Fibroblast of skin of abdomen (primary cell): ENCODE measurements at places on chromosomes 2 and 18.
A peak's percentile ranks its signal among the peaks of the same experiment; 100 is the strongest.

DNA sequence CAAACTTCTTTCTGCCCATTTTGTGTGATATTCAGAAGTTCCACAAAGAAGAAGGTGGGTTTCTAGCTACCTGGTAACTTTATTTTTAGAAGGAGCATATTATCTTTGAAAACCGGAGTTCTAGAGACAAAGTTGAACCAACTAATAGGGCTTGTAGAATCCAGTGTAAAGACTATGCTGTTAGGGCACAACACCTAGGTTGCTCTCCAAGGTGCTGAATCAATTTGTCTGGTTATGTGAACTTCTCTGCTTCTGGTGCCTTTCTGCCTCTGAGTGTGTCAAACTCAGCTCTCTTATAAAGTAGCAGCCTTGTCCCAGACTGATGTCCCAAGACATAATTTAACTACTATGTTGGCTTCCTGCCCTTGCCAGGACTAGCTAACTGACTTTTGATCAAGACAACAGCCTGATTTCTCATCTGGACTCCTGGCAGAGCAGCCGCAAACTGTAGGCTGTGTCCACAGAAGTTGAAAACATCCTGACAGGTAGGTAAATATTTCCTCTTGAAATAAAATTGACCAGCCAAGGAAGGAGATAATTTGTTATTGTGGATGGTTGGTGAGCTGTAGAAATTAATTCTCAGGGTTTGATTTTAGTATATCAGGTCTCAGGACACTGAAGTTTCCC is 119.4 kb downstream of the CYRIA start:
- peak; percentile 42 for DNase-seq

- DNase-seq: peak; percentile 99
Measured at GRCh38 chr2:120546048-120546864, 189.4 kb upstream of the GLI2 start.

DNA sequence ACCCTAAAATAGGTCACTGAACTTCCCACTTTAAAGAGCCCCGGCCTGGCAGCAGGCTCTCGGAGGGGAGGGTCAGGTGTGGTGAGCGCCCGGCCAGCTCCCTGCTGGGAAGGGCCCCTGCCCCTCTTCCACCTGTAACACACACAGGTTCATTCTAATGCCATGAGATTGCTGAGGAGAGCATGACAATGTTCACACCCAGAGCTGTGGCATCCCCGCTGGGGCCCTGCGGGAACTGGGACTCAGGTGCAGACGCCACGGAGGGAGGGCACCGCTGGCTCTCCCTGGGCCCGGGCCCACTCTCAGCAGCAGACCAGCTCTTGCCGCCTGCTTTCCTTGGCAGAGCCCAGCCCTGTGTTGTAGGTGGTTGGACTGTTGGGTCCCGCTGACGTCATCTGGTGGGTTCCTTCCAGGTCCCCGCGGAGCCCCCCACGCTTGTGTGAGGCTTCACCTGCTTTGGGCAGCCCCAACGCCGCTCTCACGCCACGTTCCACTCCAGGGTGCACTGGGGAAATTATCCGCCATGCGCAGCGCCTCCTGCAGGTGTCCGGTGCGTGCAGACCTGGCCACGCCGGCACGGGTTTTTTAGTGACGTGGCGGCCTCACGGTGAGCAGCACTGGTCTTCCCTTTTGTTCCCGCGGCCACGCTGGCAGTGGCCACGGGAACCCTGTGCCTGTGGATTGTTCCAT is 50.4 kb upstream of the KCNG2 start:
- DNase-seq: no peak

GRCh38 chr2:107542314-107542740 is 284.4 kb upstream of the RGPD4 start:
- peak; percentile 28 for DNase-seq

DNA sequence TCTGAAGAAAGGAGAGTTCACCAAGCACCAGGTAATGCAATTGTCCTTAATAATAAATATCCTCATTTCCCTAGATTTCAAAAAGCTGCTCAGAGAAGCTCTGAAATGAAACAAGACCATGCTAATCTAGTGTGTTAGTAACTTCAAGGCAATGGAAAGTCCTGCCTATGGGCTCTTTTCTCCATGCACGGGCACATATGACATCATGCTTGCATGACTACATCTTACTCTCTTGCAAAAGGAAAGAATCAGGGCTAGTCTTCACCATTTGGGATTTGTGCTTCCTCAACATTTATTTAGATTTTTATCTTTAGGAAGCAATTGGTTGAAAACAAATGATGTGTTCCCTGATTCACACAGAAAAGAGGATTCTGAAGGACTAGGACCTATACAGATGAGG is 204.0 kb upstream of the POU3F3 start:
- DNase-seq: no peak

DNA sequence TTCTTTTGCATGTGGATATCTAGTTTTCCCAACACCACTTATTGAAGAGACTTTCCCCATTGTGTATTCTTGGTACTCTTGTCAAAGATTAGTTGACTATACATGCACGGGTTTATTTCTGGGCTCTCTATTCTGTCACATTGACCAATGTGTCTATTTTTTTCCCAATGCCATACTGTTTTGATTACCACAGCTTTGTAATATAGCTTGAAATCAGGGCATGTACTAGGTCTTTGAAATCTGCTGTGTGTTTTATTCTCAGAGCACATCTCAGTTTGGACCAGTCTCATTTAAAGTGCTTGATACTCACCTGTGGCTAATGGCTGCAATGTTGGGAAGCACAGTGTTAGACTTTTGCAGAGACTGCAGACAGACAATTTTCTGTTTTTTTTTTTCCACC is 32.8 kb upstream of the IL36G start:
- no peak for DNase-seq

DNA sequence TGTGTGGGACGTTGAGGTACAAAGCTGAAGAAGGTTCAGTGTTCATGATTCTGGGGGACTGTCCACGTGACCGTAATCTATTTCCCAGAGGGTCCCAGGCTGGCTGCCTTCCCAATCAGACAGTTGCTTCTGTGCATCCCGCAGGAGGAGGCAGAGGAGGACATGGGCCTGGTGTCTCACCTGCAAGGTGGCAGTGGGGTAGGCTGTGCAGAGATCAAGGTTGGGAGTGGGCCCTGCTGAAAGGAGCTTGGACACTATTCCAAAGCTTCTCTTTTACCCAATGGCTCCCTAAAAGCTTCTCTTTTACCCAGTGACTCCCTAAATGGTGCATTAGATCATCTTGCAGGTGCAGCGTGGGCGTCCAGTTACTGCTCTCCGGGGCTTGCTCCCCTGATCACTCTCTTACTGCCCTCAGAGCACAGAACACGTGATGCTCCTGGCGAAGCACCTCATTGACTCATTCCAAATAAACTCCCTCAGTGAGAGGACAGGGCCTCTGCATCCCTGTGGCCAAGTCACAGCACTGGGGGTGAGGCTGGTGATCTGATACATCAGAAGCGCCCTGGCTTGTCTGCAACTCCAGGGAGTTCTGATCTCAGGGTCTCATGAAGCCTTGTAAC is 41.5 kb downstream of the RNF144A start:
- no peak for DNase-seq

- no peak for DNase-seq
Measured at GRCh38 chr18:72197591-72197990, 346.6 kb downstream of the CBLN2 start.

DNA sequence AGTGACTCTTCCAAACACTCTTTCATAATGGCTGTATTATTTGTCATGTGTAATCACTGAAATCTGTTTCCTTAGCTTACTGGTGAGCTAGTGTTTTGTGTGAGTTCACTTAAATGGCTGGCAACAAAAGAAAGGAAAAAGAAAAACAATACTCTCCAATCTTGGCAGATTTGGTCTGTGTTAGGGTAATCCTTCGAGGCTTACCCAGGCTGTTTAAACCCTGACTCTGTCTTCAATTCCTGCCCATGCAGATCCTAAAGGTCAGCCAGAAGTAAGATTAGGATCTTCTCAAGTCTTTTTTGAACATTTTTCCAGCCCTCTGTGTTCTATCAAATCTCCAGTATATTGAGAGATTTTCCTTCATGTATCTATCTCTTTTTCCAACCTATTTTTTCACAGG is 85.3 kb downstream of the CCDC178 start:
- no peak for DNase-seq

DNA sequence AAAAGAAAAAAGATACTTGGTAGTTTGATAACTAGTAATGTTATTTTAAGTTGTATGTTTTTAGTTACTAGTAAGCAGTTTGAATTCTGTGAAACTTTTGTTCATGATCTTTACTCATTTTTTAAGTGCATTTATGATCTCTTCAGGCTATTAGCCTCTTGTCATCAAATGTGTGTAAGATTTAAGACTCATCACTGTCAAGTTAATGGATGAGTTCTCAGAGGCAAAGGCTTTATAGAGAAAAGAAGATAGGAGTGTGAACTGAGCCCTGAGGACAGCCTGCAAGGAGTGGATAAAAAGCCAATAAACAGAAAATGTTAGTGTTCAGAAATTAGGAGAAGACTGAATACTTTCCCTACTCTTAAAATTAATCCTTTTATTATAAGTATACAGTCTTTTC is 13.5 kb downstream of the NDUFV2 start:
- DNase-seq: no peak

GRCh38 chr18:79806976-79807841 is 9.5 kb downstream of the KCNG2 start:
- DNase-seq: no peak

DNA sequence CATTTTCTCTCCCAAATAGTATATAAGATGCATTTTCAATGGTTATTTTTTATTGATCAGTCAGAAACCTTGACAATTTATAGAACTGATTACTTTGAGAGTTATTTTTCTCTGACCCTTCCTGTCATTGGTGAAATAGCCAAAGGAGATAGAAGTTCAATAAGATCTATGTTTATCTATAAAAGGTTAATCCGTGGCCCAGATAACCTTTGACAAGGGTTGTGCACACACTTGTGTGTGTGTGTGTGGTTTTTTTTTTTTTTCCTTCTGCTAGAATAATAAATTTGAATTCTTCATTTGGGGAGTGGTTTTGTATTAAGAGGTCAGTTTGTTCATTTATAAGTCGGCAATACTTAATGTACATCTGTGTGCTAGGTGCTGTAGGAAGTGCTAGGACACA is 160.0 kb downstream of the MGAT5 start:
- no peak for DNase-seq

- peak; percentile 100 for DNase-seq
Measured at GRCh38 chr2:110101280-110101844, 14.3 kb downstream of the MALL start.

- peak; percentile 21 for DNase-seq
Measured at GRCh38 chr2:170895023-170895757, 33.9 kb upstream of the GORASP2 start.

GRCh38 chr2:30282081-30282480 is 50.7 kb downstream of the LBH start:
- DNase-seq: no peak

GRCh38 chr2:209525331-209525730 is 101.5 kb downstream of the MAP2 start:
- no peak for DNase-seq

DNA sequence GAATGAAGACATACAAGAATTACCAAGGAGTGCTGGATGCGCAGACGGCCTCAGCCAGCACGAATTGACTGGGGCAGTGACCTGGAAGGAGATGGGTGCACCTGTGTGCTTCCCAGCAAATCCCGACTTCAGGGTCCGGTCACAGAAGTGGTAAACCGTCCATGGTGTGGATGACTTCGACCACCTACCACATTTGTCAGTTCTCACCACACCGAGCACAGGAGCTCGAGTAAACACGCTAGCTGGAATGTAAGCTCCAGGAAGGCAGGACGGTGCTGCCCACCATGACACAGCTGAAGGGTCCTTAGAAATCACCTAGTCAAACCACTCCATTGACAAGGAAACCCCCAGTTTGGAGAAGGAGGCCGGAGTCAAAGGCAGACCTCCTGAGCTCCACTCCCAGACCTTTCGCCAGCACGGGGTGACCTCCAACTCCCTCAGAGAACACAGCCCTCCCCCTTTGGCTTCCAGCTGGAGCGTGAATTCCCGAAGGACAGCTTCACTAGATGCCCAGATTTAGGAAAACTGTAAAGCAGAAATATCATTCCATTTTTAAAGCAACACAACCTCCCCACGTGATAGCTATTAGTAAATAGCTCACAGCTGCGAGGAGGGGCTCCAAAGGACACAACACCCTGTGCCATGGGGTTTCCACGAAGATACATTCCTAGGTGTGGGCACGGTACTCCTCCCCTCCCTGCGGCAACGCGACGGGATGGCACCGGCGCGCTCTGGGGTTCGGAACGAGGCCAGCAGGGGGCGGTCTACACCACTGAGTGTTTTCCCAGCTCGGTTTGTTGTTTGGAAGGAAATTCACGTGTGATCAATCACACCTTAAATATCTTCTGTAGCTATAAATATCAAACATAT is 34.1 kb upstream of the GNAL start:
- DNase-seq: no peak

- DNase-seq: no peak
Measured at GRCh38 chr18:212780-213179, 54.4 kb downstream of the USP14 start.

DNA sequence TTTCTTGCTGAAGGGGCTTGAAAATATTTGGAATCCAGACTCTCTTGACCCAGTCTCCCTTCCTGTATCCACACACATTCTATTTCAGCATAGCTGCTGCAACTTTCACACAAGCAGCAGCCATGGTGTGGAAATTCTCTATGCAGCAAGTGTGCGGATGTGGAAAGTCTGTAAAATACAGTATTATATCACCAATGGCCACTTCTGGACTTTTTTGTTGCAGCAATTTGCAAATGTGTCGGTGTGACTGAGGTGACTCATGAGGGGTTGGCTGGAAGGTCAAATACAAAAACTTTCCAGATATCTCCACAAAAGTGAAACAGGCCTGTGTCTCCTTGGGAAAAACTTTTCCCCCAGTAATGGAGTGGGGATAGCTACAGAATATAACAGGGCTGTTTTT is 299.3 kb upstream of the GYPC start:
- no peak for DNase-seq

DNA sequence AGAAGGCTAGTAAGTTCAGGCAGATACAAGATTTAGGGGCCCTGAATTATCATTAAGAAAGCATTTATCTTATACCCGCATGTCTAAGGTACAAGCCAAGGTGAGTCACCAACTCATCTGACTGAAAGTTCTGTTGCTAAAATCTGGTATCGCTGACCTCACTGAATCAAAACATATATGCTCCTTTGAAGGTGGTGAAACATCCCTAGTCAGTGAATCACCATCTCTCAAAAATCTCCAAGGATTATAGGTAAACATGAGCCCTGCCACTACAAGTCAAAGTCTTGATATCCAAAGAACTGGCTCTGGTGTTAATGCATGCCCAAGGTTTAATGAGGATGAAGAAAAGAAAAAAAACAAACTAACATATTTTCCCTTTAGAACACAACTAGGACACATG is 43.5 kb downstream of the IRS1 start:
- DNase-seq: peak; percentile 75

DNA sequence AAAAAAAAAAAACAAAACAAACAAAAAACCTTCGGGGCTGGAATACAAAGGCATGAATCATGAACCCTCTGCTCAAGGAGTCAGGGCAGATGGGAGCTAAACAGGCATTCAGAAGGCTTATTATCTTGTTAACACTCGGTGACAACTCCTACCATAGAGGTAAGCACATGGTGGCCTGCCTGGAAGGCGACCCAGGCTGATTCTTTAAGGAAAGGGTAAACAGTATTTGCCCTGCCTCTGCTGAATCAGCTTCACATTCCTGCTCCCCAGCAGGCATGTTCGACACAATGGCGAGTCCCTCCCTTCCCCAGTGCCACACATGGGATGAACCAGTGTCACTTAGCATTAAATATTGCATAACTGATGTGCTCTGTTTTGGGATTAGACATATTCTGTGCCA is 191.9 kb downstream of the ARL4C start:
- peak; percentile 29 for DNase-seq

- DNase-seq: no peak
Measured at GRCh38 chr2:35783723-35784122, 571.9 kb upstream of the CRIM1 start.
